Bone marrow (tissue), 2 donors: ENCODE measurements at places on chromosomes 6 and 20.

DNA sequence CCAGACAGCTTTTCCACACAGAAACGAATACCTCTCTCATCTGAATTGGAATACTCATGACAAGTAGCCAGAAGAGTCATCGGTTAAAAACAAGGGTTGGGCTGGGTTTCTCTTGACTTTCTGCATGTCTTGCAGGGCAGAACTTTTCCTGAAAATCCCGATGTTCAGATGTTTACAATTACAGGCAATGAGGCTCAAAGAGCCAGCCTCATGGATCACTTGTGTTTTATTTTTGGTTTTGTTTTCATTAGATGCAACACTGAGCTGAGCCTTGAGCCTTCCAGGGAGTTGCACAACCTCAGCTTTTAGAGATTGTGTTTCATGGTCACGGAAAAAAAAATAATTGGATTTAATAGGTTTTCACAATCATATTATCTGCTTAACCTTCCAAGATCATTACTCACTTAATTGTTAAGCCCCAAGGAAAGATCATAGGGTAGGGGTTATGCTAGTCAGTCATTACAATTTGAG, 288.1 kb upstream of the PRDM1 start:
- no peak for DNase-seq

- DNase-seq = no peak
Observed at GRCh38 chr6:4394786-4395185, 259.4 kb upstream of the ECI2 start.

DNA sequence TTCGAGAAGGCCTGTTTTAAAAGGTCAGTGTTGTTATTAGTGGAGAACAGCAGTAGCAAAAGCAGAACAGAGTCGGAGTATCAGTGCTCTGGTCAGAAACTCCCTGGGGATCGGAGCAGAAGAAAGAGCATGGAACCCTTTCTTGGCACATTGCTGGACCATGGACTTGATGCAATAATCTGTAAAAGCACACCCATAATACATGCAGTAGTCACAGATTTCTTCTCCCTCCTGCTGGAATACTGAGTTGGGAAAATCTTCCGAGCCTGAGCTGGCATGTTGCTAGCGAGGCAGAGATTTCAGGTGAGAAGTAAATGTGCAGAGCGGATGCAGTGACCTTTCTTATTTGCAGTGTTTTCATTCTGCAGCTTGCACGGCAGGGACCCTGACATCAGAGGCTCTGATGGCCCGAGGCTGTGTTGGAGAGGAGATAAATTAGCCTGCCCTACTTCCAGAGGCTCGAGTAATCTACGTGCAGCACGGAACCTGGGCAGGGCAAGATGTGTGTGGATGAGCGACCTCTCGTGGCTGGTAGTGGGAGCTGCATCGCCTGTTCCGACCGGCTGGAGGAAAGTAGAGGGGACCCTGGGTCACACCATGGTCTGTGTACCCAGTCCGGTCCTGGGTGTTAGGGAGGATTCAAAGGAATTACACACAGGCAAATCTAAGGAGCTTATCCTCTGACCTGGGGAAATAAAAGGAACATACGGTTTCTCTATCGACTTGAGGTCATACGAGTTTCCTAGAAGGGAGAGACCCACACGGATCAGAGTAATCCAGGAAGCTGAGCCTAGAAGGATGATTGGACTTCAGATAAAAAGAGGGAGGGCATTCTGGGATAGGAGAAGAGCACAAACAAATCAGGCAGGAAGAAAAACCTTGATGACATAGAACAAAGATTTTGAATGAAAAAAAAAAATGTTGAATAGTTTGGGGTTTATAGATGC, 137.0 kb upstream of the STMND1 start:
- DNase-seq = no peak

GRCh38 chr20:36117638-36118037, 36.9 kb upstream of the EPB41L1 start:
- no peak for DNase-seq

DNA sequence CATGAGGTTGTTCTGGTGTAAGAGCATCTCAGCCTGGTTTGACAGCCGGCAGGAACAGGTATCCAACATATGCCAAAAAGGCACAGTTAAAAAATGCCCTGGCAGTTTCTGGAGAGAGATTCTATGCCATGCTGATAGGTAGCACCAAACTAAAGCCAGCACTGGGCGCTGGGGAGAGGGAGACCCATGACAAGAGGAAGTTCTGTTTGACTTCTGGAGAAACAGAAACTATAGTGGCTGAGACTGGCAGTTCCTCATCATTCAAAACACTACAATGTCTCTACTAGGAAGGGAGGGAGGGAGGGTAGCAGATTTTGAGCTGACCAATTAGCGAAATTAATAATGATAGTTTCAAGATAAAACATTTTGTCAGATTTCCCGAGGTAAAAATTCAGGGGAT, 174.1 kb downstream of the ADAT2 start:
- peak; percentile 3 for DNase-seq

DNA sequence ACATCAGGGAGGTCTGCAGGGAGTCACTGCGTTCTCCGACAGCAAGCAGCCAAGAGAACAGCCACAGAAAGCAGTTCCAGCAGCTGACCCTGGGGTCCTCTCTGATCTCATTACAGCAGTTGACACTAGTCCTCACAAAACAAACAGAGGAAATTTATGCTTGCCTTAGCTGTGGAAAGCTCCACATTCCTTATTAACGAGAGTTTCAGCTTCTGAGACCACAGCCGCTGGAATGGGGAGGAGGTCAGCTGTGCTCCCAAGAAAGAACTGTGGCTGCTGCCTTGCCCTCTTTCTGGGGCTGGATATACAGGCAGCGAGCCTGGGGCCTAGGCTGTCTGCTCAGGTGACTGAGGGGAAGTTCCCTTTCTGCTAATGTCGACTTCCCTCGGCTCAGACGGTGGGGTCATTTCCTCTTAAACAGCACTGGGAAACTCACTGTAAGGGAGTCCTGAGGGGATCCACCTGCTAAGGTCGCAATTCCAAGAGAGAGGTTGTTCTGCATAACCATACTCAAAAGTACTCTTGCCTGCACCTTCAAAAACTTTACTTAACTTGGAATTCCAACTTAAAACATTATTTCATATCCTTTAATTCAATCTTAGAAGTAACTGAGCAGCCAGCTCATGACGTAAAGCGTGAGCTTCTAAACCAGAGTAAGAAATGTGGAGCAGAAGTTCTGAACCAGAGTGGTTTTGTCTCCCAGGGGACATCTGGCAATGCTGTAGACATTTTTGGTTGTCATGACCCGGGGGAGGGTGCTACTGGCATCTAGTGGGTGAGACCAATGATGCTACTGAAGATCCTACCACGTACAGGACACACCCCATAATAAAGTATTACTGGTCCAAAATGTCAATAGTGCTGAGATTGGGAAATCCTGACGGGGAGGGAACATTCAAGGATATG, 80.3 kb downstream of the BACH2 start:
- no peak for DNase-seq

DNA sequence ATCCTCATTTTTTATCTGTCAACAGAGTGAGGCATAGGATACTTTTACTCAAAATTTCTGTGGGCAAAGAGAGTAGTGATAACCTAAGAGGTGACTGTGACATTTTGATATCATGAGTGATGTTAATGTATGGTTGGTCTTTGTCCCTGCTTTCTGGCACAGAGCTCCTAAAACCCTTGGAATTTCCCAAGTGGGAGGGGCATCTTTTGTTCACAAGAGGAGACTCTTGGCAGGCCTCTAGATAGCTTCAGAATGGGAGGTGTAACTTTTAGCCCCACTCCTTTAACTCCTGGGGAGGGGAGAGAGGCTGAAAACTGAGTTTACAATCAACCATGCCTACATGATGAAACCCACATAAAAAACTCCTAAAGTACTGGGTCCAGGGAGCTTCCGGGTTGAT, 527.8 kb downstream of the RFPL4B start:
- no peak for DNase-seq

DNA sequence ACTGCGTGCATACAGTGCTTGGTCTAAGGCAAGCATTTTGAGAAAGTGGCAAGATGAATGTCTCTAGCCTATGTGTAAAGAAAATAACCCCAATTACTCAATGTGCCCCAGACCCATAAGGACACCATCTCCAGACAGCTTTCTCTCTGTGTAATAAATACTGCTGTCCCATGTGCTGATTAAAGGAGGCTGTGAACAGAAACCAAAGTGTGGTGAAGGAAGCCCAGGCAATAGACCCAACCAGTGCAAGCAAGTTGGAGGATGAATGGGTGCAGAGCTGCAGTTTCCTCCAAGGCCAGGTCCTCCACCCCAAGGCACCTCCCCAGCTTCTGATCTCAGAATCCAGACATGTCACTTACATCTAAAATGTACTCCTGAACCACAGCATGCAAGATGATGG, 60.6 kb downstream of the TRAM2 start:
- DNase-seq = no peak

GRCh38 chr6:42402184-42402583, 49.5 kb downstream of the TRERF1 start:
- DNase-seq = no peak

DNA sequence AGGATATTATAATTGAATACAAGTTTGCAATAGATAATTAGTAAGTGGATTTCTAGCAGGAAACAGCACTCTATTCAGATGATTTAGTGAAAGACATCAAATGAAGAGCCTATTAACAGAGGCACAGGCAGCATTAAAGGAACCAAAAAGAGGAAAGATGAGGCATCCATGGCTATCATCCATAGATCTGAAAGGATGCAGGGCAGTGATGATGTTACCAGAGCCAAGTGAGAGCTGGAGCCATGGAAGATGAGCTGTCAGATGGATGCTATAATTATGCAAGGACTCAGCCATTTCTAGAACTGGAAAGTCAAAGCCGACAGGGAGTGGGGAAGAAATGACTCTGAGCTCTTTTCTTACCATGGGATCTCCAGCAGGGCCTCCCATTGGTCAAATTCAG, 66.8 kb upstream of the ANKEF1 start:
- DNase-seq = no peak

DNA sequence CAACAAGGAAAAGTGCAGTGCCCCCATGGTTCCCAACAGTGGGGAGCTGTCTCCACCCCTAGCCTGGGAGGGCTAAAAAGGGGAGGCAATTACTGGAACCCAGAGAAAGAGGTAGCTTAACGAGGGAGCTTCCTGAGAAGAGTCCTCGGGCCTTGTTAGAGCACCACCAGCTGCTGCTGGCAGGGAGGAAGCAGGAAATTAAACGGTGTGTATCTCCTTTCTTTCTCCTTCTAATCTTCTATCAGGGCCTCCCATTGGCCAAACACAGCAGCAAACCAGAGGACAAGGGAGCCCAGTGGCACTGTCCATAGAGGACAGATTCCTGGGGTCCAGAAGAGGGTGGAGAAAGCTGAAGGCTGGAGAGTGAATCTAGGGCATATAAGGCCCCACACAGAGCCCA, 7.6 kb upstream of the BTN2A2 start:
- DNase-seq = no peak

DNA sequence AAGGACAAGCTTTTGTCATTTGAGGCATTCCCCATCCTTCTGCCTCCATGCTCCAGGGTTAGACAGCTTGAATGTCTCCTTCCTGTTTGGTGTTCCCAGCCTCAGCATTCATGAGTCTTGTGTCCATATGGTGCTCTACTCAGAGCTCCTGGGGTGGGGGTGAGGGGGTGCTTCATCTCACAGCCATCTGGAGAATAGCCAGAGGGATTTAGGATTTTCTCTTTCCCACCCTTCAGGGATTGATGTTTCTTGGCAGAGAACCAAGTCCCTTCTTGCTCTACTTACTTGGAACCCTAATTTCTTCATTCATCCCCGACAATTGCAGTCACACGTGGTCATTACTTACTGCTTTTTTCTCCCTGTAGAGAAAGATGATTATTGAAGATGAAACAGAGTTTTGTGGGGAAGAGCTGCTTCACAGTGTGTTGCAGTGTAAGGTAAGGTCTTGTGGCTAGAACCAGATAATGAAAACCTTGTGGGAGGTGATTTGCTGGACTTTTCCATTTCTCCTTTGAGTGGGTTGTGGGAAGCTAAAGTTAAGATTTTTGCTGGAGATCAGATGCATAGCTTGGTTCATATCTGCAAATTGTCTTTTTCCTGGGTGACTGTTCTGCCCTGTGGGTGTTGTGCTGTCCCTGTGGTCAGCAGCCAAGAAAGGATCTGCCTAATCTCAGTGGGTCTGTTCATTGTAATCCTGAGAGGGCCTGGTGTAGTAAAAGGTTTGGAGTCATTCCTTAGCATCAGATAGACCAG, 18.6 kb downstream of the CMTR1 start:
- no peak for DNase-seq

GRCh38 chr6:152552616-152553209, 84.4 kb downstream of the SYNE1 start:
- DNase-seq = no peak

- DNase-seq = no peak
Observed at GRCh38 chr6:138509371-138509770, 10.1 kb upstream of the NHSL1 start.
